ENCODE measurements at places on chromosomes 6 and 20.

- no peak for DNase-seq
Observed at GRCh38 chr20:1975291-1975690, 18.6 kb downstream of the PDYN start.

GRCh38 chr6:140977403-140977802, 1155.3 kb upstream of the GJE1 start:
- DNase-seq = no peak

- no peak for DNase-seq
Observed at GRCh38 chr20:11432407-11432806, 485.3 kb upstream of the BTBD3 start.

DNA sequence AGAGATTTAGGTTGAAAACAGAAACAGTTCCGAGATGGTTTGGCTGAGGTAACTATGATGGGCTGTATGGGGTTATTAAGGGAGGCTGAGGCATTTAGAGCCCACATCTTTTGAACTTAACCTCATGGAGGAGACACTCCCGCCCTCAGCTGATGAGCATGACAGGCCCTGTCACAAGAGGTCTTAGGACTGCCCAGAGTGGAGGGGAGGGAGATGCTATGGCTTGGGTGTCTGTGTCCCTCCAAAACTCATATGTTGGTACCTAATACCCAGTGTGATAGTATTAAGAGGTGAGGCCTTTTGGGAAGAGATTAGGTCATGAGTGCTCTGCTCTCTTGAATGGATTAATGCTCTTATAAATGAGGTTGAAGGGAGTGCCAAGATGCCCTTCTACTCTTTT, 126.6 kb downstream of the CDC5L start:
- DNase-seq = no peak

DNA sequence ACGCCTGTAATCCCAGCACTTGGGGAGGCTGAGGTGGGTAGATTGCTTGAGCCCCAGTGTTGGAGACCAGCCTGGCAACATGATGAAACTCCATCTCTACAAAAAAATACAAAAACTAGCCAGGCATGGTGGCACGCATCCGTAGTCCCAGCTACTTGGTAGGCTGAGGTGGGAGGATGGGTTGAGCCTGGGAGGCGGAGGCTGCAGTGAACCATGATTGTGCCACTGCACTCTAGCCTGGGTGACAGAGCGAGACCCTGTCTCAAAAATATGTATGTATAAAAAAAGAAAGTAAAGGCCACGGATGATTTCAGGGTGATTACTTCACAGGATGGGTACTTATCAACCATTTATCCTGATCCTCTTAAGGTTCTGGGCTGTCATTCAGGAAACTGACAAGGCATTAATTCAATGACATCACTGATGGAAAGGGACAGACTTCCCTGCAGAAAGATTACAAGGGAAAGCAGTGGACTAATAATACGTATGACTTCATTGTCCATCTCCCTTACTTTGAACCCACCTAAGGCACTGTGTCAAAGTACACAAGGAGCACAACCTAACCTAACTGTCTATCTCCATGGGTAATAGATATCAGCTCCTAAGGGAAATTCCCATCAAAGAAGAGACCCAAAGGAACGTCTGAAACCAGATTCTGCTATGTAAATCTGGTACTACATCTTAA, 61.2 kb downstream of the ZMYND8 start:
- no peak for DNase-seq

- no peak for DNase-seq
Observed at GRCh38 chr6:132161283-132161682, 210.1 kb upstream of the CCN2 start.

GRCh38 chr6:75896526-75896925, 147.5 kb downstream of the MYO6 start:
- no peak for DNase-seq

- DNase-seq = no peak
Observed at GRCh38 chr6:126051791-126052190, 65.5 kb downstream of the TRMT11 start.

DNA sequence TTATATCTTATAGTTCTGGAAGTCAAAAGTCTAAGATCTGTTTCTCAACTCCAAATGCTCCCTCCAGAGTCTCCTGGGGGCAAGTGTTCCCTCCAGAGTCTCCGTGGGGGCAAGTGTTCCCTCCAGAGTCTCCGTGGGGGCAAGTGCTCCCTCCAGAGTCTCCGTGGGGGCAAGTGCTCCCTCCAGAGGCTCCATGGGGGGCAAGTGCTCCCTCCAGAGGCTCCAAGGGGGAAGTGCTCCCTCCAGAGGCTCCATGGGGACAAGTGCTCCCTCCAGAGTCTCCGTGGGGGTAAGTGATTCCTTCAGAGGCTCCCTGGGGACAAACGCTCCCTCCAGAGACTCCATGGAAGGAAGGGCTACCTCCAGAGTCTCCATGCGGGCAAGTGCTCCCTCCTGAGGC, 34.0 kb upstream of the THBS2 start:
- no peak for DNase-seq

DNA sequence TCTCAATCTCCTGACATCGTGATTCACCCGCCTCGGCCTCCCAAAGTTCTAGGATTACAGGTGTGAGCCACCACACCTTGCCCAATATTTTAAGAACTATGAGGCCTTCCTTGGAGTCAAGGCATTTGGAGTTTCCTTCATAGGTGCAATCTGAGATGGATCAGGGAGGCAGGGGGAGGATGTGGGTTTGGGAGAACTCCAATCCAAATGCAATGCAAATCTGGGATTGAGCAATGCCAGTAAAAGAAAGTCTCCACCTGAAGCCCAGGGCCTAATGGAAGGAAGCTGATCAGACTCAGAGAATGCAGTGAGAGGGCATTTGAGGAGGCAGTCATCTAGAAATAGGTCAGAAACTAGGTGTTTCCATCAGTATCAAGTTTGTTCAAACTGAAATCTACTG, 21.2 kb downstream of the RSPH3 start:
- no peak for DNase-seq

- DNase-seq = no peak
Observed at GRCh38 chr6:11497881-11498280, 39.7 kb upstream of the TMEM170B start.

DNA sequence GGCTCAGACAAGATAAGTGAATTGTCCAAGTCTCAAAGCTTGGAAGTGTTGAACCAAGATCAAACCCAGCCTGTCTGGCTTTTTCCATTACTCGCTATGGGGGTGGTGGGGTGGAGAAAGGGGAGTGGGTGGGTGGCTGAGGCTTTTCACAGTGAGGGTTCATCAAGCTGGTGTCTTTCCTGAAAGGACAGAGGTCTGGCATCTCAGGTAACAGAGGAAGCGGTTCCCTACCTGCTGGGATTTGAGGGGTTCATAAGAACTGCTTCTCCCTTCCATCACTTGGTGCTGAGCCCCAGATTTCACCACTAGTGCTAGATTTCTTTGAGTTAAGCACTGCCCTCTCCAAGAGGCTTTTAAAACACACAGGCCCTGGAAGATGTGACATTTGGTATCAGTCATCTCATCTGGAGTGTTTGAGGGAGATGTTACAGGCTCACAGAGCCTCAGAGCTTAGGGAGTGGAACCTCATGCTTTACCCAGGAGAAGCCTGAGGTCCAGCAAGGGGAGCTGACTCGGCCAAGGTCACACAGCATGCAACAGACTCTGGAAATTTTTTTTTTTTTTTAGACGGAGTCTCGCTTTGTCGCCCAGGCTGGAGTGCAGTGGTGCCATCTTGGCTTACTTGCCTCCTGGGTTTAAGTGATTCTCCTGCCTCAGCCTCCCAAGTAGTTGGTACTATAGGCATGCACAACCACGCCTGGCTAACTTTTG, 6.0 kb upstream of the VEGFA start:
- no peak for DNase-seq

GRCh38 chr6:114121913-114122662, 151.1 kb upstream of the HDAC2 start:
- DNase-seq = no peak

- DNase-seq = no peak
Observed at GRCh38 chr20:54227751-54228150, 19.9 kb downstream of the PFDN4 start.

GRCh38 chr20:17223553-17223952, 3.3 kb upstream of the PCSK2 start:
- DNase-seq = no peak

DNA sequence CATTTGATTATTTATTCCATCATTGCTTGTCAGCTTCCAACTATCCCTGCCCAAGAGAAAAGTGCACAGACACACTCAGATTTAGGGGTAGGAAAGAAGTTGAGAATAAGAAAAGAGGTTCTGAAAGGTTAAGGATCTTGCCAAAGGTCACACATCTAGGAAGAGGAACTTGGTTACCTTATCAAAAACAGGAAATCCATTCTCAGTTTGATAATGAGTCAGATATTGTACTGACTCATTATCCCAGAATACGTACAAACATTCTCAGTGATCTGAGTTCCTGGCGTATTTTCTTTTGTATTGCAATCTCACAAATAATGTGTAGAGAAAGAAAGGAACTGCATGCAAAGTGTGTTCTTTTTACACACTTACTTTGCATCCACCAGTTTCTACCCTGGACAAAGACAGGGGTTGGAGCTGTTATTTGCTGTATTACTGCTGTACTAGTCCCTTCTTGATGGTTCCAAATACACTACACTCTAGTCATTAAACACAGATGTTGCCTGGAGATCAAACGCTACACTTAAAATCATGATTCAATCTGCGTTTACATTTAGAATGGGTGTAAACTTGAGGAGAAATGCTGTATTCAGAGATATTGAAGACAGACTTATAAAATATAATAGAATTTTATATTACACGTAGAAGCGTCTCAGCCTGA, 545.7 kb downstream of the PRKN start:
- no peak for DNase-seq

DNA sequence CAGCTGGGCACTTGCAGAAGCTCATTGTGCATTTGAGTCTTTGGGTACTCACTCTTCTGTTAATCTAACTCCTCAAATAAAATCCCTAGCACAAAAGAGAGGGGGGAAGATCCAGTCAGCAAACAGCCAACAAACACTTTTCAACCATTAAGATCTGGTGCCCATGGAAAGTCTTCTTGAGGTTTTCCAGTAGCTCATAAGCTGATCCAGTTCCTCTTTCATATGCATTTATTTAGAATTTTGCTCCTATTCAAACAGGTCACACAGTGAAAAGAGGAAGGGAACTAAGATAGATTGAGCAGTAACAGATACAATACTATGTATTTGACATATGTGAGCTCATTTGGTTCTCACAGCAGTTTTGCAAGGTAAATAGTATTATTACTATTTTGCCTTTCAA, 38.6 kb downstream of the HLA-DPB1 start:
- no peak for DNase-seq

- DNase-seq = no peak
Observed at GRCh38 chr6:6856538-6857523, 250.9 kb upstream of the RREB1 start.

GRCh38 chr6:159677506-159678165, 15.4 kb downstream of the SOD2 start:
- DNase-seq = no peak

DNA sequence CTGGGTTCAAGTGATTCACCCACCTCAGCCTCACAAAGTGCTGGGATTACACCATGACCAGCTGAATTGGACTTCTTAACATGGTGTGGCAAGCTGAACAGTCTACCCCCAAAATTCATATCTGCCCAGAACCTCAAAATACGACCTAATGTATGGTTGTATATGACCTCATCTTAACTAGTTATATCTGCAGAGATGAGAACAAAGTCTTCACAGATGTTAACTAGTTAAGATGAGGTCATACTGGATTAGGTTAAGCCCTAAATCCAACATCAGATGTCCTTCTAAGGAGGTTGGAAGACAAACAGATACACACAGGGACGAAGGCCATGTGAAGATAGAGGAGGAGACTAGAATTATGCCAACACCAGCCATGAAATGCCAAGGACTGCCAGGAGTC, 102.5 kb downstream of the JPH2 start:
- no peak for DNase-seq

GRCh38 chr6:126743076-126743475, 375.4 kb upstream of the RSPO3 start:
- DNase-seq = no peak

DNA sequence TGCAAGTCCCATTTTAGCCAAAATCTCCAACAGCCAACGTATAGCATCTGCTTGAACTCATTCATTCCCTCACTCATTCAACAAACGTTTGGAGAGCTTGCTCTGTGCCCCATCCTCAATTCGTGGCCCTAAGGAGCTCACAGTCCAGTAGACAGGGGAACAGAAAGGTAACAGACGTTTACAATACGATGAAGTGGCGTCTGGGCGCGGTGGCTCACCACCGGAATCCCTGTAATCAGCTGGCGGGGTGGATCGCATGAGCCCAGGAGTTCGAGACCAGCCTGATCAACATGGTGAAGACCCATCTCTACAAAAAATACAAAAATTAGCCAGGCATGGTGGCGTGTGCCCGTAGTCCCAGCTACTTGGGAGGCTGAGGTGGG, 790 bp upstream of the E2F1 start:
- no peak for DNase-seq

- no peak for DNase-seq
Observed at GRCh38 chr20:19368351-19368750, 155.9 kb downstream of the SLC24A3 start.

All from CD8-positive, alpha-beta memory T cell (primary cell).